ENCODE measurements at places on chromosomes 7 and 10.

DNA sequence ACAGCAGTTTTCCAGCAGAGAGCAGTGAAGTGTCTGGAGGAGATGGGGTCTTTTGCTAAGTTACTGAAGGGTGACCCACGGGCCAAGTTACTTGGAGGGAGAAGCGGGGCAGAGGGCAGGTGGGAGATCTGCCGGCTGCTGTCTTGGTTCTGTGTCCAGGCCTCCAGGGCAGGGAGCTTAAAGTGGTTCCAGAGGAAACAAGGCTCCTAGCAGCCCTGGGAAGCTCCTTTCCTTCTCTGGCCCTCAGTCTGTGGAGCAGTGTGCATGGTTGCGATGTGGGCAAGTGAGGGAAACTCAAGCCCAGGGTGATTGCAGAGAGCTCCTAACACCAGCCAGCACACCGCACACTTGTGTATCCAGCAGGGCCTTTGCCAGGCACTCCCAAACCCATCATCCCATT is 6.3 kb downstream of the GHRHR start:
- no peak for DNase-seq

GRCh38 chr7:139777948-139778841 is at the start of gene HIPK2:
Gene HIPK2 (minus strand): TSS chr7:139777998. CDS start chr7:139777623, 375 bp downstream.
- peak; percentile 45 for DNase-seq

DNA sequence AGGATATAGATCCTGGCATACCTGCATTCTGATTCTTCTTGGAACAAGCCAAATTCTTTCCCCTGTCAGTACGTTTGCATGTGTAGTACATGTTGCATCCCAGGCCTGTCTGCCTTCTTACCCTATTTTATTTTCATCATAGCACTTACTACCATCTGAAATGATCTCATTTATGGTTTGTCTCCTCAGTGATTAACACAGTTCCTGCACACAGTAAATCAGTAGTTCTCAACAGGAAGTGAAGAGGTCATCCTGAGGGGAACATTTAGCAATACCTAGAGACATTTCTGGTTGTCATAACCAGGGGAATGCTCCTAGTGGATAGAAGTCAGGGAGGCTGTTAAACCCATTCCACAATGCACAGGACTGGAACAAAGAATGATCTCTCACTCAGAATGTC is 38.2 kb upstream of the SLC26A4 start:
- DNase-seq = no peak

- DNase-seq = no peak
Measured at GRCh38 chr10:74730246-74730645, 96.2 kb upstream of the KAT6B start.

DNA sequence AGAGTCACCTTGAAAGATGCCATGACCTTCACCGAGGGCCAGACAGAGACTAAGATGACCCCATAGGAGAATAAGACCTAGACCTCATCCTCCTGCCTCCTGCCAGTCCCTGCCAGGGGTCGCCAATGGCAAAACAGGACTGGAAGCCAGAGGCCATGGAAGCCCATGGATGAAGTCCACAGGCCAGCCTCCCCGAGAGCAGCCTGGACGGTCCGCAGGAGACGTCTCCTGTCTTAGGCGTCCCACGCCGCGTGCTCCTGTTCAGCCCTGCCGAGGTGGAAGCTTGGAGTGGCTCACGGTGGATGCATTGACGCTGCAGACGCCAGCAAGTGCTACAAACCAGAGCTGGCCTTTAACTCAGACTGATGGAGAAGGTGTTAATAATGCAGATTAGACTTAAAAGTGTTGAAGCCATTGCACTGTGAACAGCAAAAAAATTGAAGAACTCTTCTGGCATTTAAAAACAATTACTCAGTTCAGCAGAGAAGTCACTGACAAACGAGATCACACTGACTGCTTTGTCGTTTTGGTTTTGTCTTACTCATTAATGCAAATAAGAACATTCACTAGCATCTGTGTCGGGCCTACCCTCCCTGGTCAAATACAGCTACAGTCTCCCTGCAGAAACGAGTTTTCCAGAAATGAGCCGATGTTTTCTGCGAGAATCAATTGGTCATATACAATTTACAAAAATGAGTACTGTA is 38.1 kb upstream of the FAM20C start:
- no peak for DNase-seq

GRCh38 chr7:101172005-101172853 is 6.9 kb upstream of the VGF start:
- no peak for DNase-seq

- no peak for DNase-seq
Measured at GRCh38 chr7:110766864-110767263, 324.1 kb upstream of the LRRN3 start.

DNA sequence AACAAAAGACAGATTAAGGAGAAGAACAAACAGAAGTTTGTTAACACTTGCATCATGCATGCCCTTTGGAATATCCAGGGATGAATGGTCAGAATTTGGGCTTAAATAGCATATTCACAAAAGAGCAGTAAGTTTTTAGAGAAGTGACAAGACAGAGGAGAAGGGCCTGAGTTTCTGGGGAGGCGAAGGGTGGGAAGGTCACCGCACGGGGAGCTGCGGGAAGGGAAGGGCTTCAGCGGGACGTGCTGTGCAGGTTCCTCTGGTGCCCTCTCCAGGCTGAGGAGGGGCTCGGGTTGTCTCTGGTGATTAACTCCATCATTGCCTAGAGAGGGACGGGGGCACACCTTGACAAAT is 10.4 kb upstream of the ZNF22 start:
- no peak for DNase-seq

GRCh38 chr10:61280303-61280702 is 172.9 kb downstream of the TMEM26 start:
- DNase-seq = no peak

- DNase-seq = no peak
Measured at GRCh38 chr10:27743877-27744801, 1.5 kb downstream of the MKX start.

DNA sequence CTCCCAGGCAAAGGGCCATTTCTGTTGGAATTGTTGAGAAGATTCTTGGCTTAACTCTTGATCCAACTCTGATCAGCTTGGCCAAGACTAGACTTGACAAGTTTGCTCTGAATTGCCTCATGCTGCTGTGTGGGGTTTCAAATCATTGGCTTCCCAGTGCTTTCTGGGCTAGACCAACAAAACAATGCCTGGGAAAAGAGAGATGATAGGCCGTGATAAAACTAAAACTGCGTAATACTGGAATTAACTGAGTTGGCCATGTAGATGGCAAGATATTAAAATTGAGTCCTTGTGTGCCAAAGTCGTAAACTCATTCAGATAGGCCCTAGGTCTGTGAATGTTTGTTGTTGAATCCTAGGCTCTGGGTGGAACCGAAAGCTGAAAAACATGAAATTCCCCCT is 222.6 kb downstream of the MGMT start:
- no peak for DNase-seq

DNA sequence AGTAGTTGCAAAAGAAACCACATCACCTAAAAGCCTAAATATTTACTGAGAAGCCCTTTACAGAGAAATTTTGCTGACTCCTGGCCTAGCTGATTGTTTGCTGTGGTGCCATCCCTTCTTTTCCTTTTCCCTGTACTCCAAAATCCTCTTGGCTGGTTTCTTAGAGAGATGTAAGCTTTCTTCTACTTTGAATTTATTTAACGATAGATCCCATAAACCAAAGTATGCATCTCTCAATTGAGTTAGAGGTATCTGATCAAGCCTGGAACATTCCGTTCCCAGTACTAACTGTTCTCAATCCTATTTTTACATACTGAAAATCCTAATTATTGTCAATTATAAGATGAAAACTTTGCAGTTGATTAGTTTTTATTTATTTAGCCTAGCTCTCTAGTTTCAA is 6.3 kb downstream of the TMEM60 start:
- no peak for DNase-seq

GRCh38 chr7:156220701-156221100 is 408.4 kb upstream of the SHH start:
- no peak for DNase-seq

- DNase-seq = no peak
Measured at GRCh38 chr7:140435252-140435895, 31.5 kb downstream of the RAB19 start.

DNA sequence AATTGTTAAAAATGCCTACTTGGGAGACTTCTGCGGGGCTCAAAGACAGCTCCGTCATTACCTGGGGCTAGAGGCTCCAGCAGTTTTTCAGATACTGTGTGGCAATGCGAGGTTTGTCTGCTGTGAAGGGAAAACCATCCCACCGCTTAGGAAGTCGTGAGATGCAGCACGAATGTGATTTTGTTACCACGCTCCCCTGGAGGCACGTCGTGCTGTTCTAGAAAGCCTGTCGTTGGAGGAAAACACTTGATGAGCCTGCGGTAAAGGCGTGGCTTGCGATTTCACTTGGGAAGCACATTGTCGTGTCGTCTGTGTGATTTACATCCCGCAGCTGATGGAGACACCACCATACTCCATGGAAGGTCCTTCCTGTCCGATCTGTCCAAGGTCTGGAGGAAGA is 39.3 kb downstream of the CAMK1D start:
- no peak for DNase-seq

DNA sequence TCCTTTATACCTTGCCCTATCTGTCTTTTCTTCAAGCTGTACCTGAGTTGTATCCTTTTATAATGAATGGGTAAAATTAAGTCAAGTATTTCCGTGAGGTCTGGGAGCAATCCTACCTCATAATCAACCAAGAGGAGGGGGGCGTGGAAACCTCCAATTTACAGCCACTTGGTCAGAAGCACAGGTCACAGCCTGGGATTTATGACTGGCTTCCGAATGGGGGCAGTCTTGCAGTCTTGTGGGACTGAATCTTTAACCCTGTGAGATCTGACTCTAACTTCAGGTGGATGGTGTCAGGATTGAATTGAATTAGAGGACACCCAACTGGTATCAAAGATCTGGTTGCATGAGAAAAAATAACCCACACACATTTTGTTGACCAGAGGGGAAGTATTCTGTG is 23.5 kb upstream of the KCNMA1 start:
- no peak for DNase-seq

DNA sequence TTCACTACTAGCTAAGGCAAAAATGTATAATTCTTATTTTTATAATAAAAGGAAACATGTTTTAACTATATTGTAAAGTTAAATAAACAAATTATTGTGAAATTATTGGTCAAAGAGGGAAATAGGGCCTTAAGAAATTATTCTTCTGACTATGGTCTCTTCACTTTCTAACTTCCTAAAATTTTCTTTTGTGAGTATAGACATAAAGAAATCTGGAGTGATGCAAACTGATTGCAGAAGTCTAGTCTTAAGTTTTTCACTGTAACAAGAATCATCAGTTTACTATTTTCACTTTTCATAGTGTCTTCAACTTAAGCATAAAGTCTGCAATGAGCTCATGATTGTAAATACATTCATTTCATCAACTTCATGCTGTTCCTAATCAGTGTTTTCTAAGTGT is 525.4 kb downstream of the TFEC start:
- no peak for DNase-seq

GRCh38 chr7:99016196-99016595 is 127.7 kb downstream of the SMURF1 start:
- DNase-seq = no peak

DNA sequence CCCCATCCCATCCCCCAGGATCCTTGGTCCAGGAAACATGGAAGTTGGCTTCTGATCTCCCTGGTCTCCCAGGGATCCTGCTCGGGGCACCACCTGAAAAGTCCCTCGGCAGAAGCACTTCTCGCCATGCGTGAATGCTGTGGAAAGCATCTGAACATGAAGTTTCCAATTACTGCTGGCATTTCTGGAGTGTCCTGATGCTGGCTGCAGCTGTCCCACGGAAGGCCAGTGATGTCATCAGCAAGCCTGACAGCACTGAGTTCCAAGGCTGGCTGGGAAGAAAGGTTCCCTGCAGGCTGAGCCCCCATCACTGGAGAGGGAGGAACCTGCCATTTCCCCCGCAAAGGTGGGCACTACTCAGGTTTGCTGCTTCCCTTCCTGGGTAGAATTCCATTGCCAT is 71.4 kb downstream of the KCNMA1 start:
- no peak for DNase-seq

DNA sequence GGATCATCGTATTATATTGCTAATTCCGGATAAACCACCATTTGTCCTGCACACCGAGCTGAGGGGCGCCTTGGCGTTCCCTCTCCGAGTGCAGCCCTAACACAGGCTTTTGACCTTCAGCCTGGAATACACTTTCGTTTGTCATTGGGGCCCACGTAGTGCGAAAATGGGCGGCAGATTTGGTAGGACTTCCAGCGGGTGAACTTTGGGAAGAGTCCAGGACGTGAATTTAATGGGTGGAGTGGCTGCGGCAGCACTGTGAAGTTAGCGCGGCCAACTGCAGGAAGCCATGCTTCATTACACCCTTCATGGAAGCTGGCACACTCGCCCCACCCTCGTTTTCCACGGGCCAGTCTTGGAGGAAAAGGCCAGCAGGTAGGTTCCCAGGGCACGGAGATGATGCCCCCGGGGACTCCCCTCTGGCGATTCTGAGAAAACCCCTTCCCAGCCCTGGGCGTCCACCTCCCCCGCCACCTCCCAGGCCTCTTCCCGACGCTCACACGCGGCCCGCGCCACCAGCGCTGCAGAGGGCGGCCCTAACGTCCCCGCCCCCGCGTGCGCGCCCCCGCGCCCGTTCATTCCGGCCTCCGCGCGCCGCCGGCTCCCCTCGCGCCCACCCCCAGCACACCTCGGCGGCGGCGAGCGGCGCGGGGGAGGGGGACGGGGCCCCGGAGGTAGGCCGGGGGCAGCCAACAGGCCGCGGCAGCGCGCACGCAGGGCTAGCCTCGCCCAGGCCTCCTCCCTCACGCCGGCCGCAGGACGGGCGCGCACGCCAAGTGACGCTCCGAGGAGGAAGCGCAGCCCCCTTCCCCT is at the start of gene MLLT10:
Gene MLLT10 (plus strand): TSS at position 766 of the 813 bp plus-strand sequence. CDS start 413 bp downstream, outside the sequence.
- DNase-seq = peak; percentile 92

DNA sequence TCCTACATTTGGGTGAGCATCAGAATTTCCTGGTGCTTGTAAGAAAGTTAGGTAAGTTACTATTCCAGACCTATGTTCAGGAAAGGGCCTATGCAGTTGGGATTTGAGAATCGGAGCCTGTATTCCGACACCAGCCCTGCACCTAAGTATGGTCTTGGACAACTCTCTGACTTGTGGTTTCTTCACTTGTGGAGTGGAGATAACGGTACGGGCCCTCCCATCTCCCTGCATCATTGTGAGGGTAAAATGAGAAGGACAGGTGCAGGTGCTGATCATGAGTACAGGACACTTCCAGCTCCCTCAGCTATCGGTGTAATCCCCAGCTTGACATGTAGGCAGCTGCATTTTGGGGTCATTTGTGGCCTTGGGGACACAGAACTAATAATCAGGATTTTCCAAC is 138.3 kb upstream of the NAMPT start:
- DNase-seq = no peak

DNA sequence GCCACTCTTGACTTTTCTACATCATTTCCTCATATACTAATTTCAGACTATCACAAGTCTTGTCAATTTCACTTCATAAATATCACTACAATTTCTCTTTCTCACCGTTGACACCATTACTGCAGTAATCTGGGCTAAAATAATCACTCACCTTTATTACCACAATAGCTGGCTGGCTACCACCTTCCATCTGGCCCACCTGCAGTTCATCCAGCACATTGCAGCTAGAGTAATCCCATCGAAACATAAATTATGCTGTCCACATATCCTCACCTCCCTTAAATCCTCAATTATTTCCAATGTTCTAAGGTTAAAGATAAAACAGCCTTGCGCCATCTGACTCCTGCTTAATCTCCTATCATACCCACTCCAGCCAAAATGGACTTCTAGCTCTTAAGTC is 16.0 kb downstream of the DGKB start:
- DNase-seq = no peak
